ENCODE measurements at places on chromosomes 3 and 15. TPM values are rescaled to one million over a fixed set of nuclear protein-coding genes. Genes with fewer than 3 reads are reported as not detected.

Gene IL17RD
- 17.2 TPM for total RNA-seq

Gene PEX11A
- 4.7 TPM for total RNA-seq

Gene SERPINI1
- 13.8 TPM for total RNA-seq

Gene LMCD1
- total RNA-seq, result 78.3 TPM

DNA sequence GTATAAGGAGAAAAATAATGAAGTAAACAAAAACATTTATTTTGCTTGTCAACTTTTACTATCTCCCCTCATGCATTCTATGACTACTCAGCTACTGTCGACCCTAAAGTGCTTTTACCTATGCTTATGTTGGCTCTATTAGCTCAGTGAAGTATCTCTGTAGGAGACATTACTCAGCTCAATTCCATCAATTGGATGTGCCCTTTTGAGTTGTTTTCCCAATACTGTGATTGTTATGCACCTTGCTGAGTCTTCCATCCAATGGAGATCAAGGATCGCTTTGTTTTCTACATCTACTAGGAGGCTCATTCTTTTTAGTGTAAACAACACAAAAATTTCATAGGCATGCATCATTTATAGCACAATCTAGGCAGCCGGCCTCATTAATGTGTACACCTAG lies 403.8 kb upstream of the ARL6 start:
- no peaks in the 10 kb centered on the region for H3K4me1 ChIP-seq
- no peak overlapping the region for H3K4me3 ChIP-seq
- no peaks in the 10 kb centered on the region for H3K36me3 ChIP-seq

DNA sequence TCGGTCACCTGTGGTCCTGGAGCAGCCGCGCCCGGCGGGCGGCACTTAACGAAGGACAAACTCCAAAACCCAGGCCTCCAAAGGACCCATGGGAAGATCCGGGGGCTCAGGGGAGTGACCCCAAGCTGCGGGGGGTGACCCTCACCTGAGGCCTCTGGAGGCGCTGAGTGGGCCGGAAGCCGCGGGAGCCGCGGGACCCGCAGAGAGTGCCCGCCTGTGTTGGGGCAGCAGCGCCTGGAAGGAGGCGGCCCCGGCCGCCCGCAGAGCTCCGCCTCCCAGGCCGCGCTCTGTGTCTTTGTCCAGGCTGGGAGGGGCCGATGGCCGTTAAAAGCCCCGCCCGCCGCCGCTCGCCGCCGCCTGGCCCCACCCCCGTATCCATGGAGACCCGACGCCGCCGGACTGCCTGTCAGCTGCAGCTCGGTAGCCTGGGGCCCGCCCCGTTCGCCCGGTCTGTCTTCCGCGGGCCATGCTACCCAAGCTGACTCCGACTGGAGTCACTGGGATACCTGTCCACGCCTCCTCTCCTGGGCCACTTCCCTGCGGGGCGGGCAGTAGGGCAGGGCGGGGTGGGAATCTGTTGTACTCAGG lies 15.3 kb upstream of the FANCD2 start:
- peaks cover 45% of the 10 kb centered on the region for H3K4me1 ChIP-seq
- DNase-seq, result peak; percentile 94
- no peaks in the 10 kb centered on the region for H3K36me3 ChIP-seq
- H3K27me3 ChIP-seq, result no peaks in the 10 kb centered on the region
